ENCODE measurements at places on chromosomes 13 and 19.

- DNase-seq: no peak
Measured at GRCh38 chr13:77903435-77903834, 15.2 kb downstream of the EDNRB start.

GRCh38 chr19:750640-751423 is at the start of gene MISP:
MISP (plus strand) TSS chr19:751112; CDS start chr19:756947, 5,835 bp downstream.
- peak; percentile 41 for DNase-seq

GRCh38 chr19:12521996-12522395 is 29.3 kb downstream of the ZNF564 start:
- no peak for DNase-seq

- DNase-seq: no peak
Measured at GRCh38 chr19:42111811-42112210, 20.4 kb downstream of the POU2F2 start.

DNA sequence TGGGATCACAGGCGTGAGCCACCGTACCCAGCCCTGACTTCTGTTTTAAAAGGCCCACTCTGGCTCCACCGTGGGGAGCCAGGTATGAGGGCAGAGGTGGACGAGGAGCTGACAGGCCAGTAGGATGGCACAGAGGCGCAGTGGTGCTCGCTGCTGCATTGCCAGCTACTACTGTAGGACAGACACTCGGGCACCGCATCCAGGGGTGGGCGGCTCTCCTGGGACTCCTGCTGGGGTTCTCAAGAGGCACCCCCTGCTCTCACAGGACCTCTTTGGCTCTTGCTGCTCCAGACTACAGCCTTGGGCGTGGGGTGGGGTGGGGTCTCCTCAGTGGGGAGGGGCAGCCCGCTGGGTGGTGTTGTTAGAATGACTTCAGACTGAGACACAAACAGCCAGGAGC is 53.4 kb downstream of the LATS2 start:
- no peak for DNase-seq

GRCh38 chr19:48500830-48501493 is 10.7 kb downstream of the LMTK3 start:
- DNase-seq: no peak

DNA sequence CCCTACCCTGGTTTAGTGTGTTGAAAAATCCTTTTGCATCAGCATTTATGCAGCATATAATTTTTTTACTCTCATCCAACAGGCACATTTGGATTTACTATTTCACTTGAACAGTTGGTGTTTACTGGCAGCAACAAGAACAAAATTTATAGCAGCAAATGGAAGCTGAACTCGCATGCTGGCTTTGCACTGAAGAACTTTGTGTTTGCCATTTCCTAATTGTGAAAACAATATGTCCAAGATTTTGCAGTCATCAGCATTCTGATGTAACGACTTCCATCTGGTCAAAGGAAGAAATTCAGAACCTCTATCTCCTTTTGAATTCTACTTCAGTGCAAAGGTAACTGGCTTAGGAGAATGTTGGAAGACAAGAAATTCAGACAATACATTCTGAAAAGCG is 131.0 kb downstream of the DLEU7 start:
- no peak for DNase-seq

DNA sequence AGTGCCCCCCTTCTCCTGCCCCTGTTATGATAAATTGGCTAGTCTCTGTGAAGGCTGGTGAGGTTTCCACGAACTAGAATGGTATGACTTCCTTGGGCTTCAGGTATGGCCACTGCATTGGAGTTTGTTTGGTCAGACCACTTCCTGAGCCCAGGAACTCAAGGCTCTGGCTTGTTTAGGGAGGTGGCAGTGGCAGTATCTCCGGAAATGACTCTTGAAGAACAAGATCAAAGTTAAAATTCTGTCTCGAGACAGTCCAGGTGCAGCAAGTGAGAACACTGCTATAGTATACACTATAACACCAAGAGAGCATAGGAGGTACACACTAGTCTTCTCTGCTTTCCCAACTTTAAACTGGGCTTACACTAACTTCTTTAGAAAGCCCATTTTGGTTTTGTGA is 309.1 kb downstream of the KLF12 start:
- DNase-seq: no peak

DNA sequence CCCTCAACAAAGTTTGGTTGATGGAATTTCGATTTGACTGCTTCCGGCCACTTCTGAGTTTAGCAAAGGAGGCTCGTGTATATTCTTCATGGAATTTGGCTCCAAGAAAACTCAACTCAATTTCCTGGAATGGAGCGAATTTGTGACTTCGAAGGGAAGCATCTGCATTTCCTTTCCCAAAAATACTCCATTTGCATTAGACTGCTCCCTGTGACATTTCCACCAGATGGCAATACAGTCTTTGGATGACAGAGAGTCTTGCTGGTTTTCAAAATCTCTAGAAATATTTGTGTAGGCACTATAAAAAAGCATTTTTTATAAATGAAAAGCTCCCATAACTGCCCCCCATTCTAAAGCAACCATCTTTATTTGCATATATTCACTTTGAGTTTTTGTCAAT is 4.1 kb downstream of the C1QTNF9 start:
- DNase-seq: no peak

DNA sequence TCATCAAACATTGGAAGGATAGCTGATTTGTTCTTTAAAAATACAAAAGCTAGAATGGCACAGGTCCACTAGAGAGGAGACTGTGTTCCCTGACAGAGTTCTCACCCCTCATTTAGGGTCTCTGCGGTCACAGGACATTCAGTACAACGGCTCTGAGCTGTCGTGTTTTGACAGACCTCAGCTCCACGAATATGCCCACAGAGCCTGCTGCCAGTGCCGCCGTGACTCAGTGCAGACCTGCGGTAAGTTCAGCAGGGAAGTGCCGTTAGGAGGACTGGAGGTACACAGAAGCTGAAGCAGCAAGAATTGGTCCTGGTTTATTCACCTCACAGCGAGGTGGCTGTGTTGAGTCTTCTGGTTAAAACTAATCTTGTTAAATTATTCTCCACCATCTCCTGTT is 90.0 kb downstream of the TNFRSF19 start:
- DNase-seq: no peak

GRCh38 chr13:112908342-112908741 is 60.7 kb upstream of the MCF2L start:
- no peak for DNase-seq

DNA sequence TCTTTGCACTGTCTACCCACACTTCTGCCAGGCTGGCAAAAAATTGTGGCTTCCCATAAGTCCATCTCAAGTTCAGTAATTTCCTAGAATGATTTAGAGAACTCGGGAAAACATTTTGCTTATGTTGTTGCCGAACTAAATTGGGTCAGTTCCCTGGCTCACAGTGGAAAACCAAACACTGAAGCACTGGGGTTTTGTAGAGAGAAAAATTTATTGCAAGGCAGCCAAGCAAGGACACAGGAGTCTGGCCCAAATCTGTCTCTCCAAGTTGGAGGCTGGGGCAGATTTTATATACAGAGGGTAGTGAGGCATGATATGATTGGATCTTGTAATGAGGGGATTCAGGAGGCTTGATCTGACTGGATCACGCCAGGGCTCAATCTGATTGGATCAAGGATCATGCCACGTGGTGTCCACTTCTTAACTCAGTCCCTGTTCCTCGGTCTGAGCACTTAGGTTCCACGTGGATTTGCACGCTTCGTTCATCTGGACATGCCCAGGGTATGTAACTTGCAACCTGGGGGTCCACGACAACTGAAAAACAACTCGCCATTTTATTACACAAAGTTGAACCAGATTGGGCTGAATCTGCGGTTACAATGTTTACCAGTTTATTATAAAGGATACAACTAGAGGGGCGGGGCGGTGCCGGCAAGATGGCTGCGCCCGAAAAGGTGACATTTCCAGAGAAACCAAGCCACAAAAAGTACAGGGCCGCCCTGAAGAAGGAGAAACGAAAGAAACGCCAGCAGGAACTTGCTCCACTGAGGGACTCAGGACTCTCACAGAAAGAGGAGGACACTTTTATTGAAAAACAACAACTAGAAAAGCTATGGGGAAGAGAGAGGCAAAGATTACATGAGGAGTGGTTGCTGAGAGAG is 7.3 kb downstream of the CD209 start:
- DNase-seq: no peak

- no peak for DNase-seq
Measured at GRCh38 chr13:94006296-94006695, 473.2 kb downstream of the DCT start.

DNA sequence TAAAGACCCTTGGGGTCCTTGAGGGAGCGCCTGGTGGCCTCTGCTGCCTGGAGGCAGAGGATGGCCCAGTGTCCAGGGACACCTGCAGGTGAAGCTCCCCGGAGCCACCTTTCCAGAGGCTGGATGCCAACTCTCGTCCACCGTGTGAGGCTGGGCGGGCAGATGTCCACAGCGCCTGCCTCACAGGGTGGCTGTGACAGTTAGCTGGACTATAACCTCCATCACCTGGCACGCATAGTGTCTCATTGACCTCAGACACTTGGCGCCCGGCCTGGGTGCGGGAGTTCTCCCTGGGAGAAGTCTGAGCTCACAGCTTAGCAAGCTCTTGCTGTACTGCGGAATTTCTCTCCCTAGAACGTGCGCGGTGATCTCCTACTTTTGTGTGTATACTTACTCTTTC is 9.8 kb downstream of the BICRA start:
- no peak for DNase-seq

GRCh38 chr19:46746281-46747057 is at the start of gene STRN4:
STRN4 (minus strand) TSS chr19:46746450; CDS start chr19:46746430, 20 bp downstream.
- no peak for DNase-seq

- DNase-seq: no peak
Measured at GRCh38 chr19:7970716-7971448, 27.4 kb upstream of the TIMM44 start.

DNA sequence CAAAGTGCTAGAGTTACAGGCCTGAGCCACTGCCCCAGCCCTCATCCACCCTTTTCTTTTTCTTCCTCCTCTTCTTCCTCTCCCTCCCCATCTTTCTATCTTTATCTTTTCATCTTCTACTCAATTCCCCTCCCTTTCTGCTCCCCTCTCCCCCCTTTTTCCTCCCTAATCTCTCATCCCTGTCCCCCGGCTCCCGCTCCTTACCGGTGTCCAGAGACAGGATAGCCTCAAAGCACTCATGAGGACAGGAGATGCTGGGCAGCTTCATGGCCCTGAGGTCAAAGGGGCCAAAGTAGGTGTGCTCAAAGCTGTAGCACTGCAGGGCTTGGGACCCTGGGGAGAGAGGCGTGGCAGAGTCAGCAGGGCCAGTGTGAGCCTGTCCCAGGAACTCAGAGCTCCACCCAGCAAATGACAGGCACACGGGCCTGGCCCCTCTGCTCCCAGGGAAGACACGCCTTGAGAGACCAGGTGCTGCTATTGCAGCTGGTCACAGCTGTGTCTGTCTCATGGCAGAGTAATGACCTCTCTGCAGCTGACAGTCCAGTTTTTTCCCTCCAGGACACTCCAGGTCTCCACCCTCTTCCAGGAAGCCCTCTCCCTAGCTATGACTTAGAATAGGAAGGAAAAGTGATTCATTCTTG is 2.6 kb downstream of the LYPD5 start:
- DNase-seq: no peak

DNA sequence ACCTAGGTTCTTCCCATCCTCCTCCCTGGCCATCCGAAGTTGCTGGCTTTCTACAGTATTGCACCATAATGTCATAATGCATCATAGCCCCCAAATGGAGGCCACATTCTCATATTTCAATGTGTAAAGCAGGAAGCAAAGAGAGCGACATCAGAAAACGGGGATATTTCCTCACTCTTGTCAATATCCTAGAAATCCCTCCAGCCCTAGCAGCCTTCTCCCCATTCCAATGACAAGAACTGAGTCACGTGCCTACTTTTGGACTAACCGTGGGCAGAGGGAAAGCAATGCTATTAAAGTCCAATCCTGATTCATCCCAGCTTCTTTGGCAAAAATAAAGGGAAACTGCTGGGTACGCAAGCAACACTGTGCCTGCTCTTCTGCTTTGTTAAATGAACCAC is 4.3 kb upstream of the RAP2A start:
- DNase-seq: no peak

GRCh38 chr13:50123862-50124535 is 108.8 kb downstream of the KCNRG start:
- DNase-seq: peak; percentile 70

GRCh38 chr19:609004-609346 is 19.3 kb downstream of the HCN2 start:
- DNase-seq: no peak

DNA sequence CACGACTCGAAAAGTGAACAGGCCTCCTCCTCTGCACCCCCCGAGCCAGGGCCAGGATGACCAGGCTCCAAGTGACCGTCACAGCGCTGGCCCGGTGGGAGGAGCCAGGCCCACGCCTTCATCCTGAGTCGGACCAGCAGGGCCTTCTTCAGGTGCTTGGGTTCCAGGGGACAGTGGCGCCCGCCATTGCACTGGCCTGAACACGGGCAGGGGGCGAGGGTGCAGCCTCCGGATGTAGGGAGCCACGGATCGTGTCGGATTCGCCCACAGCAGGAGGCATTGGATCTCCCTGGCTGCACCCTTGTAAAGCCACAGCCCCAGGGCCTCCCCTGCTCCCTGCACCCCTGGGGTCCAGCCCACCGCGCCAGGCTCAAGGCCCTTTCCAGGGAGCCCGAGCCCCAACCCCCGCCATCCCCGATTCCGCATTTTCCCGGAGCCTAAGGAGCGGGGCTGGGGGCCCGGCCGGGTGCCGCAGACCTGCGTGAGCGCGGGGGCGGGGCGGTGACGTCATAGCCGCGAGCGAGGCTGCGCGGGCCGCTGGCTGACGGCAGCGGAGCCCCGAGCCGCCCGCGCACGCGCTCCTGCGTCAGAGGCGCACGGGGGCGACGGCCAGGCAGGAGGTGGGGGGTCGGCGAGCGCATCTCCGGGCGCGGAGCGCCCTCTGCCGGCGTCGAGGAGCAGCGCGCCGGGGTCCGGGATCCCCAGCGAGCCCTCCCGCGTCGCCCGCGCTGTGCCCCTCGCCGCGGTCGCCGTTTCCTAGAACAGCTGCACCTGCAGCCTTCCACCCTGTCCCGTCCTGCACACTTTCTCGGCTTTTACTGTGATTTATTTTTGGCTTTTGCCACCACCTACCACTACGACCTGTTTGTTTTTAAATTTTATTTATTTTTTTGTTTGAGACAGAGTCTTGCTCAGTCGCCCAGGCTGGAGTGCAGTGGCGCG is 1.5 kb upstream of the ATP5F1D start:
- peak; percentile 48 for DNase-seq

DNA sequence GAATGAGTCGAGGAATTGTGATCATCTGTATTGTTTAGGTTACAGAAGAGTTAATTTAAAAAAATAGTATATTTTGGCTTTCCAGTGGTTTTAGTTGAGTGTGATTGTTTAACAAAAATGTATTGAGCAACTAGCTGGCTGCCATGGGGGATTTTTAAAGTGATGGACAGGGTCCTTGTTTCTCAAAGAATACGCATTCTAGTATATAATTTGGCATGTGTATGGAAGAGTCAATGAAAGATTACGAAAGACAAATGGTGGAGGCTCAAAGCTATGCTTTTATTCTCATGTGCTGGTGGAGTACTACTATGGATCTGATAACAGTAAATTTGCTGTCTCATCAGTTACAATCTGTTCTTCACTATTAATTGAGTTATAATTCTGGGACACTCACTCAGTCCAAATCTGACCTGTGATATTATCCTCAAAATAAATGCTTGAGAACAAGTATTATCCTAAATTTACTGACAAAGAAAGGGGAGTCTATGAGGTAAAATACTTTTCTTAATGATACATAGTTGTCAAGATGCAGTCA is 240.0 kb downstream of the GPC6 start:
- no peak for DNase-seq

Data from NCI-H2081 treated with DMSO at 0.1 percent for 48 hours (cell line).